ENCODE measurements at places on chromosomes 2 and 18.

DNA sequence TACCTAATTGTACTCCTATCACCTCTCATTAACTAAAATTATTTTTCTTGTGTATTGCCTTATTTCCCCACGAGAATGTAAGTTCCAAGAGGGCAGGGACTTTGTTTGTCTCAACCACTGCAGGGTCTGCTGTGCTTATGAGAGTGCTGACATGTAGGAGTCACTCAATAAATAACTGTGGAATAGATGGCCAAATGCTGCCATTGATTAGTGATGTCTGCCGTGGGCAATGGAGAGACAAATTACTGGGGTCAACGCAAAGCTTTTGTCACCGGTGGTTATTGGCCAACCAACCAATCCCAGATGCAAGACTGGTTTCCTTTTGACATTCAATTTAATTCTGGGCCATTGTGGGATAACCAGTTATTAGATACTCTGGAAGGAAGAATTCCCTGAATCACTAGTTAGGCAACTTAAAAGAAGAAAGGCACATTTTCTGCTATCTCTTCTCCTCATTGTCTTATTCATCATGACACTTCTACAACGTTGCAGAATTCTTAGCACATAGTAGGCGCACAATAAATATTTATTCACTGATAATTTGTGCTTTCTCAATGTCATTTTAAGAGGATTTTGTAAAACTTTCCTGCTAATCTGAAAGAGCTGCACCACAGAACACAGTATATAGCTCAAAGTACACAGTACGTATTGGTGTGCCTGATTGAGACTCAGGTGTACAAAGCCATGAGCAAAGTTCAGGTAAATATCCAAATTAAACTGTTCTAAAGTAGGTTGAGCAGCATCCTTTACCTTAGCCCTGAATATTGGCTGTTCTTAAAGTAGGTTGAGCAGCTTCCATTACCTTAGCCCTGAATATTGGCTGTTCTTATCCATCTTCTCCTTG lies 95.9 kb downstream of the ACTR3 start:
- no peak for DNase-seq

GRCh38 chr2:152222975-152223637 lies 47.5 kb upstream of the STAM2 start:
- no peak for DNase-seq

DNA sequence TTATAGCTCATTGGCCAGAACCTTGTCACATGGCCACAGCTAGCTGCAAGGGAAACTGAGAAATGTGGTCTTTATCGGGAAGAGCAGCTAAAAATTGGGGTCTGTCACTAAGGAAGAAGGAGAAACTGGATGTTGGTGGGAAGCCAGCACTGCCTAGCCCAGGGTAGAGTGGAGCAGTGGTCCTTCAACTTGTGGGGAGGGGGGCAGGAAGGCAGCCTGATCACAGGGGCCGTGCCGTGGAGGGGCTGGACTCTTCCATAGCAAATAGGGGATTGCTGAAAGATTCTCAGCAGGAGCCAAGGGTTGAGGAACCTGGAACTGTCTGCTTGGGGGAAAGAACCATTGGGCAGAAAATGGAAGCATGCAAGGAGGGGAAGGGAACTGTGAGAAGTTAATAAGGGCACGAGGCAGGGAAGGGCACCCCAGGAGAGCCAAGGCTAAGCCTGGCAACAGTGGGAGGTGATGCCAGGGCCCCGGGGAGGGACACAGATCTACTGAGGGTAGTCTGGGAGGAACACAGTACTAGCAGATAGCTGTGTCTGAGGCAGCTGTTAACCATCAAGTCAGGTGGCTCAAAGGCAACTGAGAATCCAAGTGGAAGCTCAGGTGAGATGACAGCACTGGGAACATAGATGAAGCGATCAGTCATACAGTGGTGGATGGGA lies 5.9 kb upstream of the NEURL3 start:
- no peak for DNase-seq

- no peak for DNase-seq
These were observed 551.0 kb upstream of the LRATD1 start for GRCh38 chr2:14081521-14081920.

GRCh38 chr2:226797289-226797988 lies 2.2 kb downstream of the IRS1 start:
- no peak for DNase-seq

GRCh38 chr2:165239230-165239629 lies at the start of gene SCN2A:
TSS of gene SCN2A (plus strand) at chr2:165239414. CDS start at chr2:165295824, 56,410 bp downstream.
- DNase-seq: no peak

DNA sequence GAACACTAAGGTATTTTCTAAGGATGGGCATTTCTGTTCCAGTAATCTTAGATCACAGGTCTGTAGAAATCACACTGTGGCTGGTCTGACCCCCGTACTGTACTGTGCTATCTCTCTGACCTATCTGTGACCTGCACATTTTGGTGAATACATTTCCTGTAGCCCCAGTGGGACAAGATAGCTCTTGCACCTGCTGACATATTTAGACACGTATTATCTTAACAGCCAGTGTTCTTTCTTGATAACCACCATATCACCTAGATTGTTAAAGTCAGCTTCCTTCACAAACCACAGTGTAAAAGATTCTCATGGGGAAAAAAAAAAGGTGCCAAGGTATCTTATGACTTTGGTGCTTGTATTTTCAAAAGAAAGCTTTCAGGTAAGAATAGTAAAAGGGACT lies 39.8 kb upstream of the TMEM247 start:
- no peak for DNase-seq

DNA sequence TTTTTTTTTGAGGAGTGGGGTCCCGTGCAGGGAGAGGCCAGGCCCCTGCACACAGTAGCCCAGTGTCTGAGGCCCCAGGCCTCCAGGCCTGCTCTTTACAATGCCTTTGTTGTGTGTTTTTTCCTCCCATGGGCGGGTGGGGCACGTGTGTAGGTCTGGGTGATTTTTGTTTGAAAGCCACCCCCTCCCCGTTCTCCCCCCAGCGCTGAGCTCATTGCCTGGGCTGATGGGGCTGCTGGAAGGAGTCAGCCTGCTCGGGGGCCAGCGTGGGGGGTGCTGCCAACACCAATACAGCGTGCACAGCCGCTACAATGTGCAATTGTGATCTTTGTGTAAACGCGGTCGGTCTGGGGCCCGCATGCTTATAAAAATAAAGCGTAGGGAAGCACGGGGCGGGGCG lies 142.7 kb downstream of the DYSF start:
- DNase-seq: no peak

DNA sequence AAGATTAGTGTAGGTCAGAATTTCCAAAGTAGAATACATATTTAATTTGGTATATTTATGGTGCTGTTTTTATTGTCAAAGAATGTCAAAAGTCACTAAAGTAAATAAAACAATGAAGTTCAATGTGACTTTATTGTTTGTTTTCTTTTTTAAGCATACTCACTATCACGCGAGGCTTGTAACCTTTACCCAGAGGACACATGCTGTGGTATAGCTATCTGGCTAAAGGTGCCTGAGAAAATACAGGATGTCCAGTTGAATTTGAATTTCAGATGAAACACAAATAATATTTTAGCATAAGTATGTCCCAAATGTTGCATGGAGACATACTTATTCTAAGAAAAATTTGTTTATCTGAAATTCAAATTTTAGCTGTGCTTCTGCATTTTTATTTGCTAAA lies 103.3 kb upstream of the KLF7 start:
- DNase-seq: no peak

GRCh38 chr2:183037553-183038340 lies 510 bp downstream of the NCKAP1 start:
- peak; percentile 68 for DNase-seq

DNA sequence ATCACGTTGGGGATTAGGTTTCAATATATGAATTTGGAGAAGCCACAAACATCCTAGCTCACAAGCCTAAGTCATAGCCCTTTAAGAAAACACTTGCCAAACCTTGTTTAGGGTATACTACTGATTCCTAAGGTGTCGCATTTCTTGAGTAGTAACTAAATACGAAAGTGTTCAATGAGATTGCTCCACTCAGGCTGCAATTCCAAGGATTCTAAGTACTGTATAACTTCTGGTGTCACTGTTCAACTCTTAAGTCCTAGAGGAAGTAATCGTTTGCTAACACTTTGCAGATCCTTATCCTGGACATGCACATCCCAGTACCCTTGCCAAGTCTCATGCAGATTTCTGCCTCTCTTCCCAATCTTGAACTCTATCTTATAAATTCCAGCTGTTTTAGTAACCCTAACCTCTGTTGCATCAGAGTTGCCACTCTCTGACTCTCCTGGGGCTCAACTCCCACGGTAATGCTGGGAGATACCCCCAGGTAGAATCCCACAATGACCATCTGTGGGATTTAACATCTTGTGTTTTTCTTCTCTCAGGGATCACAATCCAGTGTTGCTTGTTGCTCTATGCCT lies 122.4 kb downstream of the HIBCH start:
- no peak for DNase-seq

GRCh38 chr18:52422985-52423601 lies 83.1 kb downstream of the DCC start:
- no peak for DNase-seq

DNA sequence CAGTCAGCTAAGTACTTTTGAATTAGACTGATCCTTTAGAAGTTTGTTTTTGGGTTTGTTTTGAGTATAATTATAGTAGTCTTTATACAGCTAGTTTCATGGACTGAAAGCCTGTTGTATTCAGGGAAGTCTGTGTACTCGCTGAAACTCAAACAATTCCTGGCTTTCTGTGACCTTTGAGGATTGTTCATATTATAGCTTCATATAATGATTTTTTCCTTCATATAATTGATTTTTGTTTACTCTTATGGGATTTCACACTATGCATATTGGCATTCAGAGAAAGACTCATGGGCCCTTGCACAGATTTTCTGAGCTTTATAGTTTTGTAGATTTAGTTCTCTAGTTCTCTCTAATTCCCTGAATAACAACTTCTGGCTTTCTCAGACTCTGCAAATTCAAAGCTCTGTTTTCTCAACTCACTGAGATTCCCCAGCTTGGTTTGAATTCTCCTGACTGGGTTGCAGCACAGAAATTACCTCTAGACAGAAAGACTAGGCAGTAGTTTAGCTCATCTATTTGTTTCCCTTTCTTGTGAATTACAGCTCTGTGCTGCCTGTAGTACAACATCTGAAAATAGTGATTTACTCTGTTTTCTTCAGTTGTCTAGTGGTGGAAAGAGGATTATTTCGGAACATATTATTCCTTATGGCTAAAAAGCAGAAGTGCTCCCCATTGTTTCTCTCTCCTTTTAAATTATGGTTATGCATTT lies 495.9 kb upstream of the CNTNAP5 start:
- no peak for DNase-seq

DNA sequence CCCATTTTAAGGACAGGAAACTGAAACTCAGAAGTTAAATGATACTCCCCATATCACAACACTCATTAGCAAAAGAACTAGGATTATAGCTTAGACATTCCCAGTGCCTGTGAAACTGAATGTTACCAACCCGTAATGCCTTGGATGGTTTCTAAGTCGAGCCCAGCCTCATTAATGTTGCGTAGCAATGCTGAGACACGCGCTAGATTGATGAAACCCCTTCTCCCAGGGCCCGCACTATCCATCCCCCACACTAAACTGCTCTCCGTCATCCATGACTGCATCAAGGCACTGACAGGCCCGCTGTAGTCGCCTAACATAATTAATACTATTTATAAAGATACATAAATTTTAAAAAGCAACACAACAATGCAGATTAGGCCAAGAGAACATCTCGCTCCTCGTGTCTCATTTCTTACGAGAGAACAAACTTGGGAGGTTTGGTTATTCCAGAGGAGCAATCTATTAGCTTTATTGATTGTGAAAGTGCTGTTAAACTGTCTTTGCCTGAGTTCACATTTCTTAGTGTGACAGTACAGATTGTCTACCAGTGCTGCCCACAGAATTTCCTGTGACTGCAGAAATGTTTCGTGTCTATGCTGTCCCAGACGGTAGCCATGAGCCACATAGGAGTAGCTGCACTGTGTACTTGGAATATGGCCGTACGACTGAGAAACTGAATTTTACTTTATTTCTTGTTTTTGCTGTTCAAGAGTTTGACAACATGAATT lies 312.2 kb upstream of the RAB12 start:
- DNase-seq: no peak
